ENCODE measurements at places on chromosomes 11 and 22.

GRCh38 chr11:108025387-108026080 lies 16.8 kb downstream of the CUL5 start:
- DNase-seq = no peak

DNA sequence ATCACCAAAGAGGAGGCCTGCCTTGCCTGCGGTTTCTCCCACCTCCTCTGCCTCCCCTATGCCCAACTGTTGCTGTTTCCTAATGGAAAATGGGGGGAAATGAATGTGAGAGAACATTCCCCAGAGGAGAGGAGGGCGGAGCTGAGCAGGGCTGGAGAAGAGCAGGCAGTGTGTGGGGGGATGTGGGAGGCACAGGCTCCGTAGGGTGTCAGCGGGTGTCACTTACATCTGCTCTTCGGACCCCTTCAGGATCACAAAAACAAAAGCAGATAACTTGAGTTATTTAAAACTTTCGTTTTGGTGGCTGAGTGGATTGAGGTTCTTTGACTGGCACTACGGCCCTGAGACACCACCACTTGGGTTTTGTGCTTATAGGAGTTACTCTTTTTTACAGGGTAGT lies 93.8 kb downstream of the CEP164 start:
- DNase-seq = no peak

- DNase-seq = peak; percentile 89
These were observed 16.4 kb upstream of the UPK3A start for GRCh38 chr22:45268167-45268957.

DNA sequence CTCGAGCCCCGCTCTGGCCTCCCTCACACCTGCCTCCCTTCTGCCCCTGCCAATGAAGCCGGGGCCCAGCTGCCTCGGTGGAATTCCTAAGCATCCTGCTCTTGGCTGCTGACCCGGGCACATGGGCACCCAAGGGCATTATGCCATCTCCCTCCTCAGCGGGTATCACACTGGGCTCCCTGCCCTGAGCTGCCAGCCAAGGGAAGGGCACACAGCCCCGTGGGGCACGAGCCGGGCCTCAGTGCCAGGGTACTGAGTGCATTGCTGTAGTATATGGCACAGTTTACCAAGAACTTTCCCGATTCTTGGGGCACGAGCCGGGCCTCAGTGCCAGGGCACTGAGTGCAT lies 43.8 kb upstream of the JAM3 start:
- no peak for DNase-seq

DNA sequence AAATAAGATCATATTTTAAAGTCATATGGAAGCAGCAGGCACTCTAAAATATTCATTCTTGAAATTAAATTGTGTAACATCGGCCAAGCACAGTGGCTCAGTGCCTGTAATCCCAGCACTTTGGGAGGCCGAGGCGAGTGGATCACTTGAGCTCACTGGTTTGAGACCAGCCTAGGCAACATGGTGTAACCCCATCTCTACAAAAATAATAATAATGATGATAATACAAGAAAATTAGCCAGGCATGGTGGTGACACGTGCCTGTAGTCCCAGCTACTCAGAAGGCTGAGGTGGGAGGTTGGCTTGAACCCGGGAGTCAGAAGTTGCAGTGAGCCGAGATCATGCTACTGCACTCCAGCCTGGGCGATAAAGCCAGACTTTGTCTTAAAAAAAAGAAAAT lies 77.4 kb downstream of the TRIM29 start:
- no peak for DNase-seq

GRCh38 chr22:24426851-24427499 lies 424 bp upstream of the ADORA2A start:
- DNase-seq = no peak

- DNase-seq = no peak
These were observed 8.9 kb downstream of the TTC28 start for GRCh38 chr22:28670756-28671155.

DNA sequence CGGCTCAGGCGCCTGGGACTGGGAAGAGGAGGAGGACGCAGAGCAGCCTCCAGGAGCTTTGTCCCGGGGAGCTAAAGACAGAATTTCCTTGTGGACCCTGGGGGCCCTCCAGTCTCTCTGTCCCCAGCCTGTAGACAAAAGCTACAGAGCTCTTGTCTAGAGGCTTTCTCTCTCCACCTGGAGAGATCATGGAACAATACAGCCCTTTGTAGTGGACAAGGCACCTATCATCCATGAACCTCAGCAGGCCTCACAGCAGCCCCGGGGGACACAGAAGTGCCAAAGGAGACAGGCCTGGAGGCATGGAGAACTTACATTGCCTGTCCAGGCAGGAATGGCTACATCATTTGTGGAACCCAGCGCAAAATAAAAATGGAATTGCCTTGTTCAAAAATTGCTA lies 55.7 kb upstream of the TTLL12 start:
- DNase-seq = no peak

DNA sequence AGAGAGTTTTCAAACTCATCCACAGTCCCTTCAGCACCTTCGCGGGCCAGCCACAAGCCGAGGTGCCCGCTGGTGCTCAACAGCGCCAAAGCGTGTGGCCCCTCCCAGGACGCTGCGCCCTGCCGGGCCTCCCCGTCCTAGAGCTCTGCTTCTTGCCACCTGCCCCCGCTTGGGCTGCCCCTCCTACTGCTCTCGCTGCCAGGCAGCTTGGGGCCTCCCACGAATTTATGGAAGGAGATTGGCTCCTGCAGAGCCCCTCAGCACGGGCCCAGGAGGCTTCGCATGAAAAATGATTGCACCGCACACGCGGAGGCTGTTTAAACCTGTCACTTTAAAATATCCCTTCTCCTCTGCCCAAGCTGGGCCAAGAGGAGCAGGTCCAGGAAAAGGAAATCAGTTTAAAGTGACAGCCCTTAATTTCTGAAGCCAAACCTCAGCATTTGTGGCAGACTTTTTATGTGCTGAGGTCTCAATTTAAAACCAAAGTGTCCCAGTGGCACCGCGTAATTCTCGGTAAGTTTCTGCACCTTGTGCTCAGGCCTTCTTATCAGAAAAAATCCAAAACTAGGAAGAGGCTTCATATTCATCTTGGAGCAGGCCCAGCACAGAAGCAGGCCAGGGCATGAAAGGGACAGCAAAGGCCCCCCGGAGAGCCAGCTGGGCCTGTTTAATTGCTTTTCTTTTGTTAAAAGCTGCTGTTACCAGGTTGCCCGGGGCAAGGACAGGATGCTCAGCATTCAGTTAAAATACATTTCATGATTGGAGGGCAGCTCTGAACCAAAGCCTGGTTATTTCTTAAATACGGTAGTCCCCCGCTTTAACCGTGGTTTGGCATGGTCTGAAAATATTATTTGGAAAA lies 303.6 kb downstream of the OPCML start:
- peak; percentile 87 for DNase-seq

DNA sequence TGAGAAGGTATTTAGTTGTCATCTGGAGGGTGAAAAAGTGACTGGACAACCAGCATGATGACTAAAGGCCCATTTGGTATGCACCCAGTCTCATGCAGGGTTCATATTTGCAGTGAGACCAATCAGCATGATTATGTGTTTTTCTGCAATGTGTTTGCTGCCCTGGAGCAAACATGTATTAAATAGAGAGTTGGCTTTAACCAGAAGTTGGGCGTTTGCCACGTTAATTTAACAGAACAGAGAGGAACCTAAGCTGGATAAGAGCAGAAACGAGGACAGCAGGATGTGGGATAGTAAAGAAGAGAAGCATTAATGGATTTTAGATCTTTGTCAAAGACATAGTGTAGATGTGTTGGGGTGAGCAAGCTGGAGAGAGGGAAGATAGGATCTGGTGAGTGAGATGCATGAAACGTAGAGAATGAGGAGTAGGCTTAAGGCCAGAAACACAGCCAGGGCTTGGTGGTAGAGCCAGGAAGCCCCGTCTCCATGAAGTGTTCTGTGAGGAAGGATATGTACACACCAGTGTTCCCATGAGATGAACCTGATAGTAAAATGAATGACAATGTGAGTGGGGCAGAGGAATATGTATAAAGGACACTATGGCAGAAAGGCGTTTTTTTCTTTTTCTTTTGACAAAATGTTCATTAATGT lies 164.0 kb upstream of the PDGFD start:
- no peak for DNase-seq

- no peak for DNase-seq
These were observed 15.5 kb downstream of the SLC1A2 start for GRCh38 chr11:35403765-35404387.

- peak; percentile 24 for DNase-seq
These were observed 238.1 kb upstream of the BLID start for GRCh38 chr11:122354025-122354697.

DNA sequence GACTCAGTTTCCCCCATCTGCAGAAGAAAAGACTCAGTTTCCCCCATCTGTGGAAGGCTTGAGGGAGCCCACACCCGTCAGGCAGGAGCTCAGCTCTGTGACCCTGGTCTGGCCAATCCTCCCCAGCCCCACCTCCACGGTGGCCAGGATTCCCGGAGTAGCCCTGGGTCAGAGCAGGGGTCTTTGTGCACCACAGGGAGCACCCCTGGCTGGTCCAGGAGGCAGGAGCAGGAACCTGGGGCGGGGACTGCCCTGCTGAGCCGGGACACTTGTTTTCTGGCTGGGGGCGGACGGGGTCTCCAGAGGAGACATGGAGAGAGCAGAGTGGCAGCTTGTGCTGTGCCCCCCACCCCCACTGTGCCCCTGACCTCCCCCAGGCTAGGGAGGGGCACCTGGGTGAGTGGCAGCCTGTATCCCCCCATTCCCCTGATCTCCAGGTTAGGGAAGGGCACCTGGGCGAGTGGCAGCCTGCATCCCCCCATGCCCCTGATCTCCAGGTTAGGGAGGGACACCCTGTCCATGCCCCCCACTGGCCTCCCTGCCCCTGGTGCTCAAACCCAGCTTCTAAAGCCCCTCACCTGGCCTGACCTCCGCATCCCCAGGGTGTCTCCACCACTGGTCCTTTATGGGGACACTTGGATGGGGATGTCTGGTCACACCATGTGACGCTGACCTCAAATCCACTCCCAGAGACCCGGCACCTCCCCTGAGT lies 18.8 kb downstream of the IL17REL start:
- no peak for DNase-seq

DNA sequence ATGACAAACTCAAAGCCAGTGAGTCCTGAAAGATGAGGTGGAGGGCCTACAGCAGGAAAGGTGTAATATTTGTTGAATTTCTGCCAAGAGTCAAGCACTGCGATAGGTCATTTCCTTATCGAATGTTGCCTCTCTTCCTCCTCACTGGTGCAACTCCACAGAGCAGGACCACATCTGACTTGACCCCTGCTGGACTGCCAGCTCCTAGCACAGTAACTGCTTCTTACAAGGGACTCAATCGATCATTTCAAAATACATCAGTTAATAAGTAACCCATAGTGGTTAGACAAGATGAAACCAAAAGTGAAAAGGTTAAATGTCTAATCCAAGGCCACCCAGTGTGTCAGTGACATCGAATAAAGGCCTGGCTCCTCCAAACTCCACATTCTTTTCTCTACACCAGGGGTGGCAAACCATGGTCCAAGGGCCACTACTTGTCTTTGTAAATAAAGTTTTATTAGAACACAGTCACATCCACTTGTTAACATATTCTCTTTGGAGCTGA lies 98.5 kb upstream of the CSNK2A3 start:
- no peak for DNase-seq

DNA sequence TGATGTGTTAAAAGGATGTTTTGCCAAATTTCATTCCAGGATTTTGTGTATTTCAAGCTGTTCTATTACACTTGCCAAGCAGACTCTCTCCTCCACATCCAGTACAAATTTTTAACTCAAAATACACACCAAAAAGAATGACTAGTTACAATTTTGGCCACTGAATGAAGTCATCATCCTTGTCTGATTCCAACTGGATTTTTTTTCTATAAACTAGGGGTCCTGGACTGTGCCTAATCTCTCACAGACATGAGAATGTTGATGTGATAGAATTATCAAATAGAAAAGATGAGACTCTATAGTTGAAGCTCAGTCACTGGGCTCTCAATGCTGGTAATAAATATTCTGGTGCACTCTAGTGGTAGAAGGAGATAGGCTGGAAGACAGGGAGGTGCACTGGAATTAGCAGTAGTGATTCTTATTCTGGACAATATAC lies 85.8 kb downstream of the FANCF start:
- peak; percentile 77 for DNase-seq

GRCh38 chr22:31344578-31345330 lies 1.4 kb downstream of the PATZ1 start:
- peak; percentile 69 for DNase-seq

DNA sequence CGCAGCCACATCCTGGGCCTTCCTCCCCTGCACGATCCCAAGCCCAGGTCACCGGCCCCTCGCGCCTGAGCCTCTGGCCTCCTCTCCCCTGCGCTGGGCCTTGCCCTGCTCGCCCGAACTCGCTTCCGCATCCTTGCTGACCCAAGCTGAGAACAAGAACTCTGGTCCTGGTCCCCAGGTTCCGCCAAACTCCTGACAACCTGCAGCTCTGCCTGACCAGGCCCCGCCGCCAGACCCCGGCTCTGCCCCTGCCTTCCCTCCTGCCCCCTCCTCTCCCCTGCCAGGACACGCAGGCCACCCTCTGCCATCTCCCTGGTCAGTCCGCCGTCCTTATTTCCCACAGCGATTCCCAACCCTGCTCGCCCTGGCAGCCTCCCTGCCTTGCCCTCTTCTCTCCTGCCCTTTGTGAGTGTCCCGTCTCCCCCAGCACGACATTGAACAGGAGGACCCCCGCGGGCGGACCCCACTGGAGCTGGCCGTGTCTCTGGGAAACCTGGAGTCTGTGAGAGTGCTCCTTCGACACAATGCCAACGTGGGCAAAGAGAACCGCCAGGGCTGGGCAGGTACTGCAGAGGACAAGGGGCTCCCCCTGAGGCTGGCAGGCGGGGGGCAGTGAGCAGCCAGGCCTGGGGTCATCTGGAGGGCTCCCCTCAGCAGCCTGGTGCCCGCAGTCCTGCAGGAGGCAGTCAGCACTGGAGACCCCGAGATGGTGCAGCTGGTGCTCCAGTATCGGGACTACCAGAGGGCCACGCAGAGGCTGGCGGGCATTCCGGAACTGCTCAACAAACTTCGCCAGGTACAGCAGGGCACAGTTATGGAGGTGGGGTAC lies 762 bp downstream of the ANKRD13D start:
- no peak for DNase-seq

DNA sequence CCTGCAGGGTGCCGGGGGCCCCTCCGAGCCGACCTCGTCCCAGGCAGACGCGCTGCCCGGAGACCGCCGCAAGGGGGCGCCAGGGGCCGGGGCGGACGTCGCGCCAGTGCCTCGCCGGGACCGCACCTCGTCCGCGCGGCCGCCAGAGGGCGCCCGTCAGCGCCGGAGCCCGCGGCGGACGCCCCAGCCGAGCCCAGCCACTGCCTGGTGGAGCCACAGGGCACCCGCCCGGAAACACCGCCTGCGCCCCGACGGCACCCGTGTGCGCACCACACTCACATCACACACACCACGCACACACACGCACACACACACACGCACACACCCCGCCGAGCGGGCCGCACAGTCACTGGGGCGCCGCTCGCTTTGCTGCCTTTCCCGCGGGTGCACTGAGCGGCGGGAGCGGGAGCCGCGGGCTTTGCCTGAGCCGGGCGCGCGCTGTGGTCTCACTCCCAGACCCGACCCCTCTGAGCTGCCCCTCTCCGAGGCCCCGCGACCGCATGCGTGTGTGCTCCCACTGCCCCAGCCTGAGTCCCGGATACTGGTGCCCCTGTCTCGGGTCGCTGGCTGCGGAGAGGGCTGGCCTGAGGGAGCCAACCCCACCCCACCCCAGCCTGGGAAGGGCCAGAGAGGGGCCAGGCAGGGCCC lies 449.3 kb downstream of the OPCML start:
- DNase-seq = peak; percentile 93

- DNase-seq = no peak
These were observed 25.2 kb downstream of the MORC2 start for GRCh38 chr22:30943368-30943767.

Measured in eye (tissue), 1 donor.